ENCODE measurements at places on chromosomes 5 and 9. TPM values are rescaled to one million over a fixed set of nuclear protein-coding genes. Genes with fewer than 3 reads are reported as not detected.

The SLC24A2 gene
- total RNA-seq: 0.21 TPM

- DNase-seq: no peak
Observed at GRCh38 chr5:95398989-95399388, 7.8 kb downstream of the FAM81B start.

The DRD1 gene
- total RNA-seq: 0.06 TPM

The GPR151 gene
- total RNA-seq: not detected

Measured in Daoy (cell line).